Smooth muscle cell of the pulmonary artery (primary cell): ENCODE measurements at places on chromosomes 16 and 17. TPM values are rescaled to one million over a fixed set of nuclear protein-coding genes. Genes with fewer than 3 reads are reported as not detected.

The EIF5A gene
- total RNA-seq, result 351 and 391 TPM in 2 replicates

The ZFPM1 gene
- total RNA-seq, result 2.0 and 2.8 TPM in 2 replicates

The KRTAP3-2 gene
- total RNA-seq, result not detected in 2 replicates

The HCRT gene
- not detected in 2 replicates for total RNA-seq

The PSMC5 gene
- total RNA-seq, result 58.6 and 61.6 TPM in 2 replicates

The ZPBP2 gene
- total RNA-seq, result not detected in 2 replicates

The DLX4 gene
- total RNA-seq, result not detected in 2 replicates

The TBC1D3H gene
- not detected in 2 replicates for total RNA-seq

The MNT gene
- 12.1 and 19.2 TPM in 2 replicates for total RNA-seq

The CDH15 gene
- total RNA-seq, result 0.20 and 0.23 TPM in 2 replicates
